ENCODE measurements at places on chromosomes 11 and 22.

DNA sequence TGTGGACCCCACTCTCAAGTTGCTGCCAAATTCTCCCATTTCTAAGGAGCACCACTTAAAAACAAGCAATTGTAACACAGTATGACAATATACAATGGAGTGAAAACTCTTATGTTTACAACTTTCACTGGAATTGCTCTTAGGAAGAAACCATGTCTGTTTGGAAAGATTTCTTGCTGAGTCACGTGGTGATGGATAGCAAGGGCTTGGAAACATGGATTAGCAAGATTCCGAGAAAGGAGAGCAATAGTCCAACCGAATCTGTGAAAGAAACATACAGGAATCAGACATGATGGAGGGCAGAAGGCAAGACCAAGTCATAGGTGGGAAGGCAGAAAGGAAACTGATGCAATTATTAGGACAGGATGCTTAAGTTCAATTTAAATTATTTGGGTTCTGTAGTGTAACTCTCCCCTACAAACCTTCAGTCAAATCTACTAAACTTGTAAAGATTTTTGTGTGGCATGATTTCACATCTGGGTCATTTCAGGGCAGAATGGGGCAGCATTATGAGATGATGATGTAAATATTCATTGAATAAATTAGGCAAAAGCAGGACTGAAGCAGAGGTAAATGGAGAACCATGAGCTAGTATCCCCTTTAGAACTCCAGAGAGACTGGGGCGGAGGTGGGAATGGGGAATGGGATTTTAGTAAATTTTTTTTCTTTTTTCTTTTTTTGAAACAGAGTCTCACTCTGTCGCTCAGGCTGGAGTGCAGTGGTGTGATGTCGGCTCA, 27.8 kb upstream of the THY1 start:
- no peak for DNase-seq

GRCh38 chr11:10462746-10463300, 7.8 kb downstream of the AMPD3 start:
- DNase-seq, result no peak

DNA sequence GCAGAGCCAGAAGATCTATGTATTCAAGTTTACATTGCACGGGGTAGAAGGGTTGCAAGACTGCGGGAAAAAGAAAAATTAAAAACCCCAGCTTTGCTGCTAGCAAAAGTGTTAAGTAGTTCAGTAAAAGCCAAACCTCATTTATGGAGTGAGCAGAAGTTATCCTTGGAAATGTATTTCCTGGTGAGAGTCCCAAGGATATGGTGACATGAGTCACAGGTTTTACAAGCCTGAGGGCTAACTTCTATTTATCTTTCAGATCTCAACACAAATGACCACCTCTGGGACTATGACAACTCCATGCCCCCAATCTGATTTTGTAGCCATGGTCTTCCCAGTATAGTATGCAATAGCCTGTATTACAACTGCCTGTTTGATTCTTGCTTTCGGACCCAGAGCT, 26.1 kb downstream of the ABTB2 start:
- DNase-seq, result no peak

GRCh38 chr11:7579361-7579791, 65.6 kb downstream of the PPFIBP2 start:
- DNase-seq, result no peak

- DNase-seq, result no peak
Measured at GRCh38 chr11:80309301-80309700, 868.5 kb upstream of the TENM4 start.

DNA sequence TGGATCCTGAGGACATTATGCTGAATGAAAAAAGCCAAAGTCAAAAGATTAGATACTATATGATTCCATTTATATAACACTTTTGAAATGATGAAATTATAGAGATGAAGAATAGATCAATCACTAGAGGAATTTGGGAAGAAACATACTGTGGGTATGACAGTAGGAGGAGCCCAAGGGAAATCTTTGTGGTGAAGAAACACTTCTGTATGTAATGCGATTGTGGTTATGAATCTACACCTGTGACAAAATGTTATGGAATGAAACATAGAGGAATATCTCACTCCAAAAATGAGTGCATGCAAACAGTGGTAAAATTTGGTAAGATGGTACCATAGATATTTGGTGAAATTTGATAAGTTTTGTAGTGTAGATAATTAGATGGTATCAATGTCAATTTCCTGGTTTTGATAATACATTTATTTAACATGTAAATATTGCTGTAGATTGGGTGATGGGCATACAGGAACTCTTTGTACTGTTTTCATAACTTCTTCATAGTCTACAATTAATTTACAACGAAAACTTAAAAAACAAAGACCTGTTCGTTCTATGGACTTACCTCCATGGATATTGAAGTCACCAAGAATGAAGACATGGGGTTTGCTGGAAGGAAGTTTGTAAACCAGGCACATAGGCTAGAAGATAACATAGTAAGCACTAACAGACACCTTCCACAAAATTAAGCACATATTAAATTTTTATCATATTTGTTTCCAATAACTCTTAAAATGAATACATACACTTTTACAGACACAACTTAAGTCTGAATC, 11.5 kb downstream of the MRGPRX1 start:
- DNase-seq, result no peak

- DNase-seq, result no peak
Measured at GRCh38 chr11:9619004-9619403, 44.9 kb upstream of the SWAP70 start.

All from retinal pigment epithelial cell (primary cell).